Left lung (tissue), 14 donors: ENCODE measurements at places on chromosomes 11 and 22. TPM values are rescaled to one million over a fixed set of nuclear protein-coding genes. Genes with fewer than 3 reads are reported as not detected.

- DNase-seq = no peak
These were observed 12.2 kb downstream of the RPS6KA4 start for GRCh38 chr11:64371201-64371600.

- no peak for DNase-seq
These were observed 615 bp downstream of the FADS3 start for GRCh38 chr11:61890529-61891330.

- DNase-seq = no peak
These were observed 9.0 kb downstream of the RPL27A start for GRCh38 chr11:8691601-8692000.

GRCh38 chr11:96949464-96949863 lies 559.7 kb downstream of the JRKL start:
- no peak for DNase-seq

OOSP4A gene
- not detected for polyA plus RNA-seq

IGF2 gene
- 118 TPM for polyA plus RNA-seq

LUZP2 gene
- polyA plus RNA-seq = 8.3 TPM

ZP1 gene
- polyA plus RNA-seq = not detected

DNA sequence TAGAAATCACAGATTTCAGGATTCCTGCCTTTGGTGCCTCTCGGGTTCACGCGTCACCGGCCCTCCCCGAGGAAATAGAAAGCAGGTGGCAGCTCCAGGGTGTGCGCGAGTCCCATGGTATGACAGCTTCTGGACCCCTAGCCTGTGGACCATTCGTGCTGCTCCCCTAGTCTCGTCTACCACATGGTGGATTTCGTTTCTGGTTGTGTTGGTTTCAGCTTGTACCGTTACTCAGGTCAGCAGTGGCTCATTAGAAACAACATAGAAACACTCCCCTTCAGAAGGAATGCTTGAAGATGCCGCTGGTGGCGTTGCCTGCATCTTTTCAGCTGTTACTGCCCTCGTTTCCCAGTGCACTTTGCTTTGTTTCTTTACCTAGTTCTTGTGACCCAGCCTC lies 700 bp downstream of the TTC17 start:
- no peak for DNase-seq

GRCh38 chr11:71131861-71132260 lies 120.5 kb downstream of the SHANK2 start:
- DNase-seq = no peak

GRCh38 chr11:29449281-29450074 lies 567.4 kb downstream of the KCNA4 start:
- DNase-seq = no peak

DNA sequence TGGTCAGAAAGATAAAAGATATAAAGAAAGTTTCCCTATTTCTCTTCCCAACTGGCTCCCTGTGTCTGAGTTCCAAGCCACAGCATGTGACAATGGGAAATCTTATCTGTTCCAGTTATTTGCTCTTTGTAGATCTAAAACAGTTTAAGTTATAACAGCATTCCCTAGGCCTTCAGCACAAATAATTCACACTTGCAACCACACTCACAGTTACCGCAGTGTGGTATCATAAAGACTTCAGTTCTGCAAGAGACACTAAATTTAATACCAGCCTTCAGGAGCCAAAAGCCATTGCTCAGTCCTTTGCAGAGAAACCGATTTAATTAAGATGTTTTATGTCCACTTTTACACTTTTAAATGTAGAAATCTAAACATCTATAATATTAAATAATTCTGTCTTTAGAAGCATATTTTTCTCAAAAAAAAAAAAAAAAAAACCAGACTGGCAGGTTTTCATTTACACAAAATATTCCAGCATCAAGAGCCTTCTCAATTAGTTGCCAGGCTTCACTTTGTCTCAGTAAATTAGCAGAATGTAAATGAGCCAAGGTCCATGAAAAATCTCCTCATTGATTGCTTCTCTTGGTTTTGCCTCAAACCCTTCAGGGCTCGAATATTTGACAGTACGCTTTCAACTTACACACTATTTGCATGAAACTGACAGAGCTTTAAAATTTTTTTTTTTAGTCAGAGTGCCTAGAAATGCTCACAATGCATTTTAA lies 300.0 kb upstream of the DDI1 start:
- DNase-seq = no peak

GRCh38 chr11:35121326-35121865 lies 17.6 kb upstream of the CD44 start:
- no peak for DNase-seq

SAA4 gene
- polyA plus RNA-seq = not detected

GRCh38 chr11:46437122-46437689 lies 45.6 kb upstream of the CHRM4 start:
- DNase-seq = no peak

DNA sequence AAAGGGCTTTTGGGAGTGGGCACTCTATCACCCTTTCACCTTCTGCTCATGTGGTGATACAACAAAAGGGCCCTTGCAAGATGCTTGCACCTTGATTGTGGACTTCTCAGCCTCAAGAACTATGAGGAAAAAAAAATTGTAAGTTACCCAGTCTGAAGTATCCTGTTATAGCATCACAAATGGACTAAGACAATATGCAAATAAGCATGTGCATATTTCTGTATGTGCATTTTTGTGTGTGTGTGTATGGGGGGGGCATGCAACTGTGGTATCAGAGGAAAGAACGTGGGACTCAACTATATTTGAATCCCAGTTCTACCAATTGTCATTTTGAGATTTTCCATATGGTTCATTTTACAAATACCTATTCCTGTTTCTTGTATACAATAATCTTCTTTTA lies 10.9 kb downstream of the JRKL start:
- no peak for DNase-seq

- no peak for DNase-seq
These were observed 160.1 kb downstream of the SWAP70 start for GRCh38 chr11:9823887-9824385.

DNA sequence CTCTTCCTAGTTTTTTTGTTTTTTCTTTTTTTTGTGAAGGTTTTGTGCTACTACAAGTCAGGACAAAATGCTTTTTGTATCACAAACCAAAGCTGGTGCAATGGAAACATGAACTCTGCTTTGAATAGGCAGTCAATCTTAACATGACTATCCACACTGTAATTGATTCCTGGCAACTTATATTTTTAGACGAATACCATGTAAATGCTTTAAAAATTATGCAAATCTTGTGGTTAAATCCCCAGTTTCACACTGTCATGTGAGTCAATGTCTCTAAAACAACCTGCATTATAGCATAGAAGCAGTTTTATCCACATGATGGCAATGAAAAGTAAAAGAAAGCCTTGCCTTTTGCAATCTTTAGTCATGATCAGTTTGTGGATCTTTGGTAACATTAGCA lies 8.9 kb downstream of the TRPC6 start:
- no peak for DNase-seq

YPEL4 gene
- 5.9 TPM for polyA plus RNA-seq

- DNase-seq = peak; percentile 49
These were observed 7.3 kb downstream of the ADORA2A start for GRCh38 chr22:24434471-24435322.

DNA sequence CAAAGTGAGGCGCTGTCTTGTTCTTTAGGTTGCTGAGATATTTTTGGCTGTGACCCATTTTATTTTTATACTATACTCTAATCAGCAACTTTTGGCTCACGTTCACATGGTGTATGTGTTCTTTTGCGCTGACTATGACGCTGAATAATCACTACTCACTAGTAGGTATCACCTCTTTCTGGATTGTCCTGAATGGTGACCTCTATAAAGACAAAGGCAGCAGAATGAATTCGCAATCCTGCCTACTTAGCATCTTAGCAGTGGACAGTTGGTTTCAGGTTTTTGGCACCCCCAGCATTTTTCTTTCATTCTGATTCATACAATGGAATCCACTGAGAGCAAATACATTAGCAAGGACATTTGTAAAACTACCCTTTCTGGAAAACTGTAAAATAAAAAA lies 351.3 kb downstream of the JRKL start:
- DNase-seq = no peak

DNA sequence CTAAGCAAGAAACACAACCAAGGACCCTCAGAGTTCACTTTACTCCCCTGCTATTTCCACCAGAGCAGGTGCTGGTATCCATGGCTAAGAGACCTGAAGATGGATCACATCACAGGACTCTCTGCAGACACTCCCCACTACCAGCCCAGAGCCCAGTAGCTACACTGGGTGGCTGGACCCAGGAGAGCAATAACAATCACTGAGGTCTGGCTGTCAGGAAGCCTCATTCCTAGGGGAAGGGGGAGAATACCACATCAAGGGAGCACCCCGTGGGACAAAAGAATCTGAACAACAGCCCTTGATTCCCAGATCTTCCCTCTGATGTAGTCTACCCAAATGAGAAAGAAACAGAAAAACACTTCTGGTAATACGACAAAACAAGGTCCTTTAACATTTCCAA lies 9.0 kb upstream of the MMP7 start:
- DNase-seq = no peak

GRCh38 chr11:100297516-100297915 lies 389.6 kb upstream of the ARHGAP42 start:
- DNase-seq = no peak

DNA sequence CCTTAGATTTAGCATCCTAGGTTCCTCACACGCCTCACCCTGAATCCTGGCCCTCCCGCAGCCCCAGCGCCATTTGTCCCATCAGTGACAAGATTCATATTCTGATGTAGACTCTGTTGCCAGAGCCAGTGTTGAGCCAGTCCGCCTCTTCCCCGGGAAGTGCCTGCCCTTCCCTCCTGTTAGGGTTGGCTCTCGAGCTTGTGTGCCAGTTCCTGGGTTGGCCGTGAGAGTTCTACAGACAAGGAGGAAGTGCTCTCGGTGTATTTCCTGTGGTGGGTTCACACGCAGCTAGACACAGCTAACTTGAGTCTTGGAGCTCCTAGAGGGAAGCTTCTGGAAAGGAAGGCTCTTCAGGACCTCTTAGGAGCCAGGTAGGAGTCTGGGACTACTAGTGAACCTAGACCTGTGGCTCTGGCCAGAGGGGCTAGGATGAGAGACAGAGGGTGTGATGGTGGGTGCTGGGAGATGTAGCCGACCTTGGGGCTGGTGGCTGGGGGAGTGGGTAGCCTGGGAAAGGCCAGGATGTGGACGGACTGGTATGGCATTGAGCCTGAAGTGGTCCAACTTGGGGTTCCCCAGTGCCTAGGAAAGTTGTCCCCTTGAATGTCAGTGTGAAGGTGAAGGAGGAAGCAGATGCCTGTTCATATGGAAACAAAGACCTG lies at the start of gene IL18BP:
Gene IL18BP (plus strand): TSS at position 261 of the 662 bp plus-strand sequence. CDS start 1,076 bp downstream, outside the sequence.
- DNase-seq = no peak

CSRP3 gene
- 0.80 TPM for polyA plus RNA-seq

C11orf21 gene
- 1.9 TPM for polyA plus RNA-seq

DNA sequence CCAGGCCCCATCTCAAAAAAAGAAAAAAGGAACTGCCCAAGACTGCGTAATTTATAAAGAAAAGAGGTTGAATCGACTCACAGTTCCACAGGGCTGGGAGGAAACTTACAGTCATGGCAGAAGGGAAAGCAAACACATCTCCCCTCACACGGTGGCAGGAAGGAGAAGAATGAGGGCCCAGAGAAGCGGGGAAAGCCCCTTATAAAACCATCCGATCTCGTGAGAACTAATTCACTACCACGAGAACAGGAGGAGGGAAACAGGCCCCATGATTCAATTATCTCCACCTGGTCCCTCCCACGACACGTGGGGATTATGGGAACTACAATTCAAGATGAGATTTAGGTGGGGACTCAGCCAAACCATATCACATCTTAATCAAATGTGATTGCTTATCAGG lies 82.2 kb downstream of the BUD13 start:
- no peak for DNase-seq

SERPIND1 gene
- 0.40 TPM for polyA plus RNA-seq

DNA sequence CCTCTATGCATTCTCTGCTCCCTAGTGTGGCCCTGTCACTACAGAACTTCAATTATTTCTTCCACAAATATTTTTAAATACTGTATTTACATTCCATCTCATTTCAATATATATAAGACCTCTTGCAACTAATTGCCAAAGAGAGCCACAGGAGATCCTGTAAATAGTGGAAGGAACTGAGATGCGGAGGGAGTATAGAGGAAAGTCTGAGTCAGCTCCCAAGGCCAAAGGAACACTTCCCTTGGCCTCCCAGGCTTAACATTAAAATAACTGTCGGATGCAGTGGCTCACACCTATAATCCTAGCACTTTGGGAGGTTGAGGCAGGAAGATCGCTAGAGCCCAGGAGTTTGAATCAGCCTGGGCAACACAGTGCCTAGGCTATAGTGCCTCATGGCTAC lies 31.2 kb downstream of the RBFOX2 start:
- no peak for DNase-seq

- no peak for DNase-seq
These were observed 35.0 kb downstream of the DSCAML1 start for GRCh38 chr11:117761993-117762392.

- DNase-seq = no peak
These were observed 45.0 kb upstream of the APOA1 start for GRCh38 chr11:116882386-116882785.

- DNase-seq = no peak
These were observed 505.6 kb upstream of the API5 start for GRCh38 chr11:42806191-42806590.

DNA sequence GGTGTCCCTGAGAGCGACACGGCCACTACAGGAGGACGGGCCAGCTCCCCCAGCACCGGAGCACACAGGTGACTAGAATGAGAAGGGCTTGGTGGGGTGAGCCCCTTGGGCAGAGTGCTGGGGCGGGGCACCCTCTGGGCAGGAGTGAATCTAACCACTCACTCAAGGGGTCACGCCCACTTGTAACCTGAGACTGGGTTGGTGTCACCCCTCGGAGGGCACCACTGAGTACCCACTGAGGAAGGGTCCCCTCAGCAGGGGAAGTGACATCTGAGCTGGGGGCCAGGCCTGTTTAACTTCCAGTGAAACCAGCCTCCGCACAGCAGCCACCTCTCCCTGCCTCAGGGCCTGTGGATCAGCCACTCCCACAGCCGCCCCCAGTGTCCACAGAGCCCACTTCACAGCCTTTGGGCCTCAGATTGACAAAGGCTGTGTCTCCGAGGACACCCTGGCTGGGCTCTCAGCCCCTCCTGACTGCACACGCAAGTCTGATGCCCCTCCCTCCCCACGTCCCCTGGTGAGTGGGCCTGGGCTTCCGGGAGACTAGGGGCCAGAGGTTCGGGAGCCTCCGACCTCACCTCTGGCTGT lies 5.6 kb downstream of the GATD1 start:
- DNase-seq = no peak

GRCh38 chr11:104206936-104207335 lies 43.0 kb upstream of the PDGFD start:
- DNase-seq = no peak

IL10RA gene
- polyA plus RNA-seq = 5.1 TPM

SYT7 gene
- polyA plus RNA-seq = 7.1 TPM

GRCh38 chr11:61486779-61487178 lies 21.8 kb upstream of the LRRC10B start:
- DNase-seq = no peak

DNA sequence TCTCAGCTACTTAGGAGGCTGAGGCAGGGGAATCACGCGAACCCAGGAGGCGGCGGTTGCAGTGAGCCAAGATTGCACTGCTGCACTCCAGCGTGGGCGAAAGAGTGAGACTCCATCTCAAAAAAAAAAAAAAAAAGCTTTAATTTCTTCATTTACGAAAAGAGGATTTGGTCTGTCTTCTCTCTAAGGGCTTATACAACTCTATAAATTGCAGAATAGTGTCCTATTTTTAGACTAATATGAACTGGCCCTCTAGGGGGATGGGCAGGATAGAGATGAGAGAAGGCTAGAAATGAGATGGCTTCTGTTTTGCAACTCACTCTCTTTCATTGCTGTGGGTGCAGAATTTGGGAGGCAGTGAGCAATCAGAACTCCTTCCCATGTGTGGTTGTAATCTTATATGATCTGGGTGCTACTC lies 11.3 kb downstream of the MAML2 start:
- DNase-seq = no peak

GRCh38 chr11:131274233-131274632 lies 96.2 kb upstream of the NTM start:
- no peak for DNase-seq

CARD16 gene
- 26.6 TPM for polyA plus RNA-seq
